SK-MEL-5 (cell line): ENCODE measurements at places on chromosomes 12 and 14.

DNA sequence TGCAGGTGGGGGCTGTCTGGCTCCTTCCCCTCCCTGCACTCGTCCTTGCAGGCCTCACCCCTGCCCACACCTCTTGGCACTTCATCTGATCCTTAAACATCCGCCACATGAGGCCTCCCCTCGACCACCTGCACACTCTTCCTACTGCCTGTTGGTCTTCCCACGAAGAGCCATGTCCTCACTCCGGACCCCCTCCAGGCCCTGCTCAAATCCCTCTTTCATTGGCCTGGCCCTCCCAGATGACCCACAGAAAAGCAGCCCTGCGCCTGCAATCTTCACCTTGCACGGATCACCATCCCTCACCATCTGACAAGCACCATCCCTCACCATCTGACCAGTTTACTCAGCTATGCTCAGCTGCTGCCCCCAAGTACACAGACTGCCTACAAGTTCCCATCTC, 193.6 kb downstream of the BCL11B start:
- no peak for DNase-seq

DNA sequence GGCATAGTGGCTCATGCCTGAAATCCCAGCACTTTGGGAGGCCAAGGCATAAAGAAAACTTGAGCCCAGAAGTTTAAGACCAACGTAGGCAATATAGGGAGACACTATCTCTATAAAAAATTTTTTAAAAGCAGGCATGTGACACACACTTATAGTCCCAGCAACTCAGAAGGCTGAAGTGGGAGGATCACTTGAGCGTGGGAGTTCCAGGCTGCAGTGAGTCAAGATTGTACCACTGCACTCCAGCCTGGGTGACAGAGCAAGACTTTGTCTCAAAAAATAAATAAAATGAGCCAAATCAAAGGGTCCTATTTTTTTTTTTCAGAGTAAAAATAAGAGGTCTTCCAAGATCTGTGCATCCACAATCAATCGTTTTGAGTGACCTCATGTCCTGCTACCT, 237.6 kb downstream of the SLC16A7 start:
- no peak for DNase-seq

DNA sequence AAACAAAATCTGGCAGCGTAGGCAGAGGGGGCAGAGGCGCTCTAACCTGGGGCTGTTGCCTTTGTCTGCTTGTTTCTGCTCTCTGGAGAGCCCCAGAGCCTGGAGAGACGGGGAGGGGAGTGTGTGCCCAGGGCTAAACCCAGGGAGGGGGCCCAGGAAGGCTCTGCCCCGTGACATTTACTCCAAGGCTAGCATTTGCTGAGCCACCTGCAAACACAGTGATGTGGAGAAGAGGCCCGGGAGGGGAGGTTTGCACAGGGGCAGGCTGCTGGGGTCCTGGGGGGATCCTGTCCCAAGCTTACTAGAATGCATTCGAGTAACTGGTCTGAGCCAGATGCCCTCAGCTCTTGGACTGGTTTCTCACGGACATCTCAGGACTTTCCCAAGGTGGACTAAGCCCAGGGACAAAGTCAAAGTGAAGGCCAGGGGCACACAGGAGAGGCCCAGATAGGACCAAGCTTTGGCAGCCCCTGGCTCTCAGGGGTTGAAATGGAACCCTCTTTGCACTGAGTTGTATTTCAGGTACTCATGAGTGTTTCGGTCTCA, 12.0 kb downstream of the MEG3 start:
- no peak for DNase-seq

GRCh38 chr14:72070458-72070857, 138.2 kb downstream of the RGS6 start:
- no peak for DNase-seq

DNA sequence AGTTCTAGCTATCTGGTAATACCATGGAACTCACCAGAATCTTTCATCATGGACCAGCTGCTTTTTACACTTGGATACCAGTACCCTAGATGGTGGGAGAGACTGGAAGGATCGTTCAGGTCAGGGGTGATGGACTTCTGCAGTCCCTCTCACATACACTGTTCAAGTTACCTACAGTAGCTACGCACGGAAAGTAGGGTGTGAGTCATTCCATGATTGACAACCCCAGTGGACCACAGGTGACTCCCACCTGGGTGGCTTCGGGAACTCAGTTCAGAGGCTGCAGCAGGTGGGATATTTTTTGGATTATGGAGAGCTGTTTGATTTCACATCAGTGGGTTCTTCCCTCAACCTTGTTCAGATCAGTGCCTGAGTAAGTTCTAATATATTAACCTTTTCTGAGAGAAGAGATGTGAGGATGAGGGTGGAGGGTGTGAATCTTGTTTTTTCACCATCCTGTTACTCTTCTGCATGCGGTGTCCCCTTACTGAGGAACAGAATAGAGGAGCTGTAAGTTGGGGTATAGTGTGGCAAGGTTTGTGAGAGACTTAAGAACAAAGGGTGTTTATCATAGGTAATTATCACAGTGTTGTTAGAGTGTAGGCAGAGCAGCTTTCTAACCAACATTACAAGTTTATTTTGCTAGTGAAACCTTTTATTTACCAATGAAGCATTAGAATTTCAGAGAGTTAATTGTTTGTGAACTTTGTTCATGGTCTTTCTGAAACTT, 39.6 kb downstream of the PRKCH start:
- no peak for DNase-seq

DNA sequence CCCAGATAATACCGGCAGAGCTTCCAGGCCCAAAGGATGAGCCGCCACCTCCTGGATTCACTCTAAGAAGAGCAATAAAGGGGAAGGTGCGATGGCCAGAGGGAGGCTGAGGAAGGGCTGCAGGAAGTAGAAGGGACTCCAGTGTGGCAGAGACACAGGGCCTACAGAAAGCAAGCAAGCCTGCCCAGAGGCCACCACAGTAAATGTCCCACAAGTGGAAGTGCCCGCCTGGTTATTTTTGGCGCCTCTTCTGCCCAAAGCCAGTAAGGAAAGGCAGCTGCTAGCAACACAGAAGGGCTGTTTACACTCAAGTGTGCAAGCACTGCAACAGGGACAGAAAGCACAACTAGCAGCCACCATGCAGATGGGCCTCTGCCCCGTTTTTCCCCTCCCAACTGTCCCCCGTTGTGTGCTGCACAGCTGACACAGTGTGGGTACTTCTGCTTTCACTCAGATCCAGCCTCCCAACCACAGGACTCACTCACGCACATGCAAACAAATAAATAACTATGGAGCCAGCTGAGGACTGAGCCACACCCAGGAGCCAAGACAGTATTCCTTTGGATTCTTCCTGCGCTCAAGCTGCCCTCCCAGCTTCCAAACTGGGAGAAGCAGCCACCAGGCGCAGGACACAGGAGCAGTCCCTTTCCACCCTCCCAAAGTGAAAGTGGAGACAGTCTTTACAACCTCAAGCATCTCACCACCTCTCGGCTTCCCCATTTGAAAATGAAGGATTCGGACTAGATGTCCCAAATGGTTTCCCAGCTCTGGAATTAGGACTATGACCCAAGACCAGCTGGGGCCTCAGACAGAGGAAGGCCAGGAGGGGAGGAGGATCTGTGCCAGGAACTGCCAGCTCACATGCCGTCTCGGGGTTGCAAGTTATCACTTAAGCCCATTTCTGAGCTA, 40.0 kb upstream of the PNMA1 start:
- no peak for DNase-seq

DNA sequence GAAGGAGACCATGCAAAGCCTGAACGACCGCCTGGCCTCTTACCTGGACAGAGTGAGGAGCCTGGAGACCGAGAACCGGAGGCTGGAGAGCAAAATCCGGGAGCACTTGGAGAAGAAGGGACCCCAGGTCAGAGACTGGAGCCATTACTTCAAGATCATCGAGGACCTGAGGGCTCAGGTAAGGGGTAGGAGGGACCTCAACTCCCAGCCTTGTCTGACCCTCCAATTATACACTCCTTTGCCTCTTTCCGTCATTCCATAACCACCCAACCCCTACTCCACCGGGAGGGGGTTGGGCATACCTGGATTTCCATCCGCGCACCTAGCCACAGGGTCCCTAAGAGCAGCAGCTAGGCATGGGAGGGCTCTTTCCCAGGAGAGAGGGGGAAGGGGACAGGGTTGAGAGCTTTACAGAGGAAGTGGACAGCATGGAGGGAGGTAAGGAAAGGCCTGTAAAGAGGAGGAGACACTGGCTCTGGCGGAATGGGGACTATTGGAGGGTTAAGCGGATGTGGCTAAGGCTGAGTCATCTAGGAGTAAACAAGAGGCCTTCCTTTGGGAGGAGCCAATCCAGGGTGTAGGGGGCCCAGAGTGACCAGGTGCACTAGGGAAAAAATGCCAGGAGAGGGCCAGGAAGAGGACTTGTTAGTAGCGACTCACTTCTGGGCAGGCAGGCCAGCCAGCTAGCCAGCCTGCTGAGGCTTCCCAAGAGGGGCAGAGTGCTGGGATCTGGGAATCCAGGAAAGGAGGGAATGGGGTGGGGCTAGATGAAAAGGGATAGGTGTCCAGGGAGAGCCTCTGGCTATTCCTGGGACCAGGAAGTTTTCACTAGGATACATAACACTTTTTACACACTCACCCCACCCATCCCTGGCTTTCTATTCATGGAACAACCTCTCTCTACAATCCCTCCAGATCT, 754 bp downstream of the KRT18 start:
- no peak for DNase-seq

DNA sequence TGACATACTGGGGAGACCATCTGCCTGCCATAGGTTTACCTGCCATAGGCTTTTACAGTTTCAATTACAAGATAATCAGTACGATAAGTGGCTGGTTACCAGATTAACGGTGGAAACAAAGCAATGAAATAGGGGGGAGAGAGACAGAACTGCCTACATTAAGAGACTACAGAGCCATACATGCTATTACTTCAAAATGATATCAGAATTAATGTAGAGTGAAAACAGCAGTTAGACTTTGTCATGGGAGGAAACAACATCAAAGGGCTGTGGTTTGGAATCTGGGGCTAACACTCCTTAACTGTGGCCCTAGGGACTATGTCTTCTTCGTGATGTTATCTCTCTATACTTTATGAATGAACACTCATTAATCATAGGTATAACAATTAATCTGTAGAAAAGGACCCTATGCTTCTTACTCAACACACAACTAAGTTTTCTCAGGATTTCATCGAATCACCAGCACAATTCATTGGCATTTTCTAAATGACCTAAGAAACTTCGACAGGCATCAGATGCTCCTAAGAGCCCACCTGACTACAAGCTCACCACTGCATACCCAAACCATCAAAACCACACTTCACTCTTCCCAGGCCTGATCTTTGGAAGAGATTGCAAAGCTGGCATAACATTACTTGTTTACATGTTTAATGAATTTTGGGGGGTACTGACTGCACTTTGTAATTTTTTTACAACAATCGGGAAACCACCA, 475.6 kb upstream of the SOX5 start:
- DNase-seq, result no peak

- DNase-seq, result no peak
Observed at GRCh38 chr12:63079791-63080502, 71.1 kb downstream of the AVPR1A start.

- DNase-seq, result no peak
Observed at GRCh38 chr14:67441256-67441655, 29.3 kb upstream of the PLEK2 start.

DNA sequence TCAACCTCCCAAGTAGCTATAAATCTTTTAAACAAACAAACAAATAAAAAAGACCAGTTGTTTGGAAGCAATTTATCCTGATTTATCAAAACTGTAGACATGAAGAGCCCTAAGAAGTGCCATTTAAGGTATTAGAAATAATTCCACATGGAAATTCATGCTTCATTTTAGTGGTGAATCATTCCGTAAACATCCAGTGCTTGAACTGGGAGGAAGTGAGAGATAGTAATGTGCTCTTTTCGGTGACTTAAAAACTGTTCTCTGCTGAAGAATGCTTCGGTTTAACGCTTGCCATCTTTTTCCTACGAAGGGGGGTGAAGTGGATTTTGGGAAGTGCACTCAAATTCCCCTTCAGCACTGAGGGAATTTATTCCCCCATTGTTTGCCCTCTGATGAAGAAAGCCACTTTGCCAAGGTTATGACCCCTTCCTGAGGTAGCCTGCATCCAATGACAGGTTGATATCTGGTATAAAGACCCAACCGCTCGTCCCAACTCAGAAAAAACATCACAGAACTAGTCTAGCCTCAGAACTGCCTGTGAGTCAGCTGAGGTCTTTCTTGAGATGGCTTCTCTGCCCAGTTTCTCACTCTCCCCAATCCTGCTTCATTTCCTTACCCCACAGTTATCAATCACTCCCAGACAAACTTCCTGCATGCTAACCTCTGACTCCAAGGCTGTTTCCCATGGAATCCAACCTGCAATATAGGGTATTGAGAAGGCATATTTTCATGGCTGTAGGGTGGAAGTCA, 244.1 kb downstream of the AEBP2 start:
- no peak for DNase-seq

DNA sequence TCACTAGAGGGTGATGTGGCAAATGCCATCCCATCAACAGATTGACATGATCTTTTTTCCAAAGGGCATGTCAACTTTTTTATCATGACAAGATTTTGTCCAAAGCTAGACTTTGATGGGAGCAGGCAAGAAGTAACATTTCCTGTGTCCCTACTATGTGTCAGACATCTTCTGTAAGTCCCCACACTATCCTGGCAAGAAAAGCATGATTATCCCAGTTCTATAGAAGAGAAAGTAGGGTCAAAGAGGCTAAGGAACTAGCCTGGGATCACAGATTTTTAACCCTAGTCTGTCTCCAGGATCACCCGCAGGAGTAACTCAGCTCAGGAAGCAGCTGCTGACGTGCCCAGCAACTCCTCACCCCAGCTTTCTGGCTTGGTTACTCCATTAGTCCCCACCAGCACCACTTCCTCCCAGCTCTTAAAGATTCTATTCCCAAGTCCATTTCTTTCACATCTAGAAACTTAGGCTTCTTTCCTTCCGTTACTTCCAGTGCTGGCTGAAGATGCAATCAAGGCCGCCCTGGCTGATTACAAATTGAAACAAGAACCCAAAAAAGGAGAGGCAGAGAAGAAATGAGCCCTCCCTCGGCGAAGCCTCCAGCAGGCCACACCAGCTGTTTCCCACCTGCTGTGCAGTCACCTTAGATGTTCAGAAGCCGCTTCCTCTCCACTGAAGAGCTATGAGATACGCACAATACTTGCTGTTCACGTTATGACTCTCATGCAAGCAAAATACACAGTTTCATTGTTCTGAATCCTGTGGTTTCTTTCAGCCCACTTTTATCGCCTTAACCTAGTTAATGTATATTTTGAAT, 6.2 kb downstream of the ISCU start:
- DNase-seq, result no peak

DNA sequence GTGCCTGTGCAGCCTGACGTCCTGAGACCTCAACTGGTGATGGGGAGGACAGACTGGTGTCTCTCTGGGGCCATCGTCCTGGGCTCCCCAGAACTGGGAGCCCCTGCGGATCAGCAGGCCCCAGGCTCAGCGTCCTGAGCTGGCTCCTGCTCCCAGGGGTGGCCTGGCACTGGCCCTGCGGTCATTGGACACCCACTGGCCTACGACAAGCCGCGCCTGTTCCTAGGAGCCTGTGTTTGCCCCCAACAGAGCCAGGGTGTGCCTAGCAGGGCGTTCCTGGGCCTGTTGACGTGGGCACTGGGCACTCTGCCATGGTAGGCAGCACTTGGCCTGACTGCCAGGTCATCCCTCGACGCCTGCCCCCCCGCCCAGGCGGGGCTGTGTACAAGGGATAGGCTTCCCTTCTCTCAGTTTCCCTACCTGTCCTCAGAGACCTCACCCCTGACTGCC, 8.4 kb downstream of the ADSS1 start:
- no peak for DNase-seq

GRCh38 chr14:34064349-34064748, 113.5 kb upstream of the EGLN3 start:
- no peak for DNase-seq

GRCh38 chr12:72974954-72975555, 702.9 kb downstream of the TRHDE start:
- DNase-seq, result no peak
